ENCODE measurements at places on chromosomes 2 and 18. TPM values are rescaled to one million over a fixed set of nuclear protein-coding genes. Genes with fewer than 3 reads are reported as not detected.

The LYG2 gene
- polyA plus RNA-seq = not detected

The CRIM1 gene
- 19.0 TPM for polyA plus RNA-seq

The DSG1 gene
- 0.07 TPM for polyA plus RNA-seq

The MYL12A gene
- polyA plus RNA-seq = 572 TPM

The ST8SIA5 gene
- polyA plus RNA-seq = 4.3 TPM

The RTP5 gene
- not detected for polyA plus RNA-seq

The AGXT gene
- not detected for polyA plus RNA-seq

The CARF gene
- 5.5 TPM for polyA plus RNA-seq

The GALNT5 gene
- polyA plus RNA-seq = 7.4 TPM

The COL4A3 gene
- polyA plus RNA-seq = not detected

The KCNG2 gene
- 1.1 TPM for polyA plus RNA-seq

The PIGN gene
- 14.6 TPM for polyA plus RNA-seq

DNA sequence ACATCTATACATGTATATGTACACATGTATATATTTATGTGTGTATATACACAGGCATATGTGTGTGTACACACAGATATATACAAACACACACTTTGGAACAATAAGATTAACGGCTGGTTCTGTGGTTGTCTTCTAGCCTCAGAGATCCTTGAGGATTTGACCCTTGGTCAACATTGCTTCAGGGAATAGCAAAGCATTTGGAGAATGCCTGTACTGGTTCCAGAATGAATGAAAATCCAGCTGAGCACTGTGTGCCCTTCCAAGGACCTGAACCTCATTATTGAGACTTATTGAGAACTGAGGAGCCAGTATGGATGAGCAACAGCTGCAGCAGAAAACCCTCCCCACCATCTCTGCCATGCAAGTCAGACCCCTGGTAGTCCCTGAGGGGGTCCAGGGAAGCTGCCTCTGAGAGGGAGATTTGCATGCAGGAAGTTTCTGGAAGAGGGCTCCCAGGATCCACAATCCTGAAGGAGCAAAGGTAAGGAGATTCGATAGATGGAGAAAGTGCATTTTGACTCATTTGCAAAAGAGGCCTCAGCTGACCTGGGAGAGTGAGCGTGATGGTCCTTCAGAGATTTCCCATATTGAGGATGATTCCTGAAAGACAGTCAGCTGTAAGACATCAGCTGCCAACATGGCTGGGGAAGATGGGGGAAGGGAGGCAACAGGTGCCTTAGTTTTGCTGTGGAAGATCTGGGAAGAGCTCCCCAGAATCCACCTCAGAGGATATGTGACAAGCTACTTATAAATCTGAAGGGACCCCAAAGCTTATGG lies 166.6 kb upstream of the NCKAP5 start:
- H3K36me3 ChIP-seq = no peaks in the 10 kb centered on the region
- H3K27ac ChIP-seq = peak overlapping the region; percentile 56
- H3K4me3 ChIP-seq = no peak overlapping the region
- H3K27me3 ChIP-seq = no peaks in the 10 kb centered on the region
- peaks cover 11% of the 10 kb centered on the region for H3K4me1 ChIP-seq

GRCh38 chr18:43322132-43322531 lies 44.8 kb upstream of the SYT4 start:
- no peaks in the 10 kb centered on the region for H3K36me3 ChIP-seq
- H3K27me3 ChIP-seq = no peaks in the 10 kb centered on the region
- no peak overlapping the region for H3K4me3 ChIP-seq
- no peak for DNase-seq

GRCh38 chr2:242031481-242032019 lies 162.0 kb downstream of the RTP5 start:
- H3K4me3 ChIP-seq = no peak overlapping the region
- H3K36me3 ChIP-seq = no peaks in the 10 kb centered on the region
- no peaks in the 10 kb centered on the region for H3K4me1 ChIP-seq
- H3K27ac ChIP-seq = no peak overlapping the region

- no peak for DNase-seq
- H3K4me3 ChIP-seq = no peak overlapping the region
- H3K36me3 ChIP-seq = no peaks in the 10 kb centered on the region
- no peak overlapping the region for H3K27ac ChIP-seq
Observed at GRCh38 chr2:53460347-53460746, 307.3 kb upstream of the CHAC2 start.

DNA sequence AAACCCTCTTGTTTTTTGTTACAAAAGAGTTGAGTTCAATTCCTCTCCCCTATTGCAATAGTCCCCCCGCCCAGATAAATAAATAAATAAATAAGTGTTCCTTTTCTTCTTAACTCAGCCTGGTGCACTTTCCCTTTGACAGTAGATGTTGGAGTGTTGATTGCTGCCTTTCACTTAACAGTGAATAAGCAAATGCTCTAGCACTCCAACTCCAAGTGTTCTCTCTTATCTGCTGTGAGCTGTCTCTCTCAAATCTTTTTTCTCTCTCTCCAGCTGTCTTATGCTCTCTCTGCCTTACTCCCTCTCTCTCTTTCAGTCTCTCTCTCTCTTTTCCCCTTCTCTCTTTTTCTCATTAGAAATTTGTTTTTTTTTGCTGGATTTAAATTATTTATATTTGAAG lies 216.7 kb downstream of the TMX3 start:
- DNase-seq = no peak
- H3K36me3 ChIP-seq = no peaks in the 10 kb centered on the region
- H3K4me1 ChIP-seq = peaks cover 7% of the 10 kb centered on the region
- no peak overlapping the region for H3K4me3 ChIP-seq
- H3K27me3 ChIP-seq = no peaks in the 10 kb centered on the region

DNA sequence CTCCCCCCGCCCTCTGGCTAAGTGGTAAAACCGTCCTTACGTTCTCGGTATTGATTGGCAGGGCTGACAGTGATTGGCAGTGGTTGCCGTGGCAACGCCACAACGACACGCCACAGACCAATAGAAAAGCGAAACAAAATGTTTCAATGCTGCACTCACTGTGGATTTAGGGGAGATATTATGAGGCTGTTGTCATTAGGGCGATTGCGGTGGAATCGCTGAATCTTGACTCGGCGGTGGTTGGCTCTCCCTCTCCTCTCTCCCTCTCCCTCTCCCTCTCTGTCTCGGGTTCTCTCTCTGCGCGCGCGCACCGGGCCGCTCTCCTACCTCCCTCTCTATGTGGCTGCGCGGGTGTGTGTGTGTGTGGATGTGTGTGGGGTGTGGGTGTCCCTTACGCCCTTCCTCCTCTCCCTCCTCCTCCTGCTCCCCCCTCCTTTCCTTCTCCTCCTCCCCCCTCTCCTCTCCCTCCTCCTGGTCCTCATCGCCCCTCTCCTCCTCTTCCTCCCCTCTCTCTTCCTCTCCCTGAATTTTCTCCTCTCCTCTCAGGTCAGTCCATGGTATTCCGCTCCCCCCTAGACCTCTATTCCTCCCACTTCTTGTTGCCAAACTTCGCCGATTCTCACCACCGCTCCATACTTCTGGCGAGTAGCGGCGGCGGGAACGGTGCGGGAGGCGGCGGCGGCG lies at the start of gene SIX3:
SIX3 (plus strand) TSS at position 152 of the 684 bp plus-strand sequence; CDS start at position 555, 403 bp downstream.
- peaks cover 96% of the 10 kb centered on the region for H3K27me3 ChIP-seq
- no peak within 1 kb of the TSS for H3K27ac ChIP-seq
- no peak for DNase-seq
- H3K4me1 ChIP-seq = peaks cover 38% of the 10 kb centered on the region
- H3K4me3 ChIP-seq = peak within 1 kb of the TSS; percentile 15
- no peaks in the 10 kb centered on the region for H3K36me3 ChIP-seq

GRCh38 chr2:31249009-31249690 lies 15.2 kb downstream of the EHD3 start:
- no peak for DNase-seq
- no peak overlapping the region for H3K4me3 ChIP-seq
- H3K27ac ChIP-seq = no peak overlapping the region

DNA sequence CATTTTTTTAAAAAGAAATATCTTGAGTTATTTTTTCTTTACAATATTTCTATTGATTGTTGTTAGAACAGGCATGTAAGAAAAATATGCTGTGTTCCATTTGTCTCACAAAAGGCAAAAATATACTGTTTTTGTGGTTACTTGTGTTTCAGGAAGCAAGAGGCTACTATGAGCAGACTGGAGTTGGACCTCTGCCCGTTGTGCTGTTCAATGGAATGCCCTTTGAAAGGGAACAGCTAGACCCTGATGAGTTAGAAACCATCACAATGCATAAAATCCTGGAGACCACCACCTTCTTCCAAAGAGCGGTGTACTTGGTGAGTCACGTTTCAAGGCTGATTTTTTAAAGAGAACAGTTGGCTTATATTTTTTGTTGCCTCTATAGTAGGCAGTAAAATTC lies 54.7 kb downstream of the UGGT1 start:
- H3K4me1 ChIP-seq = no peaks in the 10 kb centered on the region
- peaks cover 37% of the 10 kb centered on the region for H3K36me3 ChIP-seq
- DNase-seq = no peak
- no peaks in the 10 kb centered on the region for H3K27me3 ChIP-seq

DNA sequence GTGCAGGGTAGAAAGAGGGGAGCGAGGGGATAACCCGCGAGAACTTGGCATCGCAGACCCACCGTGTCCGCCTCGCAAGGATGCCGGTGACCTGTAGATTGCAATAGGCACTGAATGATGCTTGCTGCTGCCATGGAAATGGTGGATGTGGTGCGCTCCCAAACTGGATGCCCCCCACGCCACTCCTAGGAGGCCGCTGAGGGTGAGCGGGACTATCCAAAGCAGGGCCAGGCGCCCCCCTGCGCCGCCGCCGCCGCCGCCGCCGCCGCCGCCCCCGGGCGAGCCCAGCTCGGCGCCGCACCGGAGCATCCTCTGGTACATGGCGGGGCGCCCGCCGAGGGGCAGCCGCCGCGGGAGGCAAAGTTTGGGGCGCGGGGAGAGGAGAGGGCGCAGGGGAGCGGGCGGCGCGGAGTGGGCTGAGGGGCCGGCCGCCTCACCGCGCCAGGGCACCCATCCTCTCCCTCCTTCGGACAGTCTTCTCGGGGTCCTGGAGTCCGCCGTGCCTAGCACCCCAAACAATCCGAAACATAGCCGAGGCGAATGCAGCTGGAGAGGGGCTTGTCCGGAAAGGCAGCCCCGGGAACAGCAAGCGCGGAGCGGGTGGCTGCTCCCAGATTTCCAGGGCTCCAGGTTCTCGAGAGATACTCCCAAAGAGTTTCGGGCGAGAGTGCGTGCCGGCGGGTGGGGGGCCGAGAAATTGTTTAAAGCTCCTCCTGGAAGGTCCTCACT lies 685.1 kb downstream of the NRXN1 start:
- no peaks in the 10 kb centered on the region for H3K36me3 ChIP-seq
- DNase-seq = peak; percentile 14
- no peak overlapping the region for H3K27ac ChIP-seq

DNA sequence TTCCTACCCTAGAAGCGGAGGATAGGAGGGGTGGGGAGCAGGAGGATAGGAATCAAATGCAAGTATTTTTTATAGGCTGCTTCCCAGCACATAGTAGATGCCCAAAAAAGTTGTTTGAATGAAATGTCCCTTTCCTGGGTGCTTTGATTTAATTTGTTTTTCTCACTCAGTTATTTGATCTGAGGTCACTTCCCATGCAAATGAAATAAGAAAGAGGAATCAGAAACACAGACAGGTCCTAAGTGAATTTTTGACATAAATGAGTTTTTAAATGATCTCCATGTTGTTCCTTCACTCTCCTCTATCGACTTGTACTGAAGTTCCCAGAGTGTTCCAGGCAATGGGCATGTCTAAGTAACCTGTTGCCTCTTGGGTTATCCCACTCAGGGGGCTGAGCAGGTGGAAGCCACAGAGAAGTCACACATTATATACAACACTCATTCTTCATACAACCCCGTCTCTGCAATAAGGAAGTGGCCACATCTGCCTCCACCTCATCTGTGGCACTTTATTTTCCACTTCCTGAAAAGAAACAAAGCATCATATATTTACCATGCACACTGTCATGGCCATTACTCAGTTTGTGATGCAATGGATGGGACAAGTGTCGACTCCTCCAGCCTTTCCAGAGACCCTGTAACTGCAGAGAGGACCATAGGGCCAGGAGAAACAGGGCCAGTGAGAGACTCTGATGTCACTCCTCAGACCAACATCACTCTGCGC lies 81.9 kb upstream of the ZNF397 start:
- H3K36me3 ChIP-seq = no peaks in the 10 kb centered on the region
- DNase-seq = no peak
- peaks cover 8% of the 10 kb centered on the region for H3K4me1 ChIP-seq

- H3K36me3 ChIP-seq = peaks cover 62% of the 10 kb centered on the region
- H3K27me3 ChIP-seq = no peaks in the 10 kb centered on the region
- DNase-seq = no peak
- H3K4me3 ChIP-seq = no peak overlapping the region
- no peak overlapping the region for H3K27ac ChIP-seq
Observed at GRCh38 chr2:218754201-218754600, 27.7 kb upstream of the CYP27A1 start.

GRCh38 chr2:22221006-22221405 lies 1097.2 kb downstream of the TDRD15 start:
- H3K27me3 ChIP-seq = no peaks in the 10 kb centered on the region
- no peaks in the 10 kb centered on the region for H3K36me3 ChIP-seq
- H3K4me3 ChIP-seq = no peak overlapping the region

DNA sequence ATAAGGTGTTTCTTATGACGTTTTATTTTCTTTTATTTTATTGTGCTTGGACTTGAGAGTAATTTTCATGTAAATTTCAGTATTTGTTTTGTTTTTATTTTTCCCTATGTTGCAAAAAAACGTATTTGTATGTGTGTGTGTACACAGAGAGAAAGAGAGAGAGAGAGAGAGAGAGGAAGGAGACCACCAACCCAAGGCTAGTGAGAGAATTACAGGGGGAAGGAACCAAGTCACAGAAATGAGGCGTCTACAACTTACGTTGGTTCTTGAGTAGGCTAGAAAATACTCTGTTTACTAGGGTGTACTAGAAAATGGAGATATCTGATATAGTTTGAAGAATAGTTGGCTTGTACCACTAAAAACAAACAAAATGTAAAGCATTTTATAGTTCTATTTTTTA lies 7.7 kb upstream of the DSC1 start:
- H3K27ac ChIP-seq = no peak overlapping the region
- H3K4me3 ChIP-seq = no peak overlapping the region
- H3K4me1 ChIP-seq = no peaks in the 10 kb centered on the region
- no peaks in the 10 kb centered on the region for H3K27me3 ChIP-seq
- no peaks in the 10 kb centered on the region for H3K36me3 ChIP-seq

- H3K4me1 ChIP-seq = no peaks in the 10 kb centered on the region
- H3K36me3 ChIP-seq = no peaks in the 10 kb centered on the region
- no peak for DNase-seq
Observed at GRCh38 chr18:39425172-39425850, 1859.7 kb upstream of the CELF4 start.

DNA sequence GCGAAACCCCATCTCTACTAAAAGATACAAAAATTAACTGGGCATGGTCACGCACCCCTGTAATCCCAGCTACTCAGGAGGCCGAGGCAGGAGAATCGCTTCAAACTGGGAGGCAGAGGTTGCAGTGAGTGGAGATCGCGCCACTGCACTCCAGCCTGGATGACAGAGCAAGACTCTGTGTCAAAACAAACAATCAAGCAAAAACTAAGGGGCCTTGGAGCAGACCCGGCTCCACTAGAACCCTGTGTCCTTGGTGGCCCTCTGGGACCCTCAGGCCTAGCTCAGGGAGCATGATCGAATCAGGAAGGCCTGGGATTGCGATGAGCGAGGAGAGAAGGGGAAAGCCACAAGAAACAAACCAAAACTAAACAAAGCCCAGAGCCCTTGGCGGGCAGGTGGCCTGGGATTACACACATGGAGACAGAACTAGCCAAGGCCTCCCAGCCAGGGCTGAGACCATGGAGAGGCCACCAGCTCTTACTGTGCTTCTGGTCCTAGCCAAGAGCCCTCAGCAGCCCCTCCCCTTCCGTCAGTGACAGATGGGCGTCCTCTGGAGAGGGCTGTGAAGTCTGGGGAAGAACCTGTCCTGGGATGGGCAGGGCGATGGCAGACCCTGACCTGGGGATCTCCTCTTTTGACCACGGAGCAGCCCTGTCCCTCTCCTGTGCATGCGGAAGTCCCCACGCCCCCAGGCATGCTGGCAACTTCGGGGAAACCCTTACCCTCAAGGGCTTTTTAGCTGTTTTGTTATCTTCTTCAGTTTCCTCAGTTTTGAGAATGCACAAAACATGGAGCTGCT lies 27.4 kb upstream of the CATIP start:
- DNase-seq = no peak
- H3K4me1 ChIP-seq = peaks cover 31% of the 10 kb centered on the region
- H3K27me3 ChIP-seq = no peaks in the 10 kb centered on the region
